ENCODE measurements at places on chromosomes 12 and 14.

DNA sequence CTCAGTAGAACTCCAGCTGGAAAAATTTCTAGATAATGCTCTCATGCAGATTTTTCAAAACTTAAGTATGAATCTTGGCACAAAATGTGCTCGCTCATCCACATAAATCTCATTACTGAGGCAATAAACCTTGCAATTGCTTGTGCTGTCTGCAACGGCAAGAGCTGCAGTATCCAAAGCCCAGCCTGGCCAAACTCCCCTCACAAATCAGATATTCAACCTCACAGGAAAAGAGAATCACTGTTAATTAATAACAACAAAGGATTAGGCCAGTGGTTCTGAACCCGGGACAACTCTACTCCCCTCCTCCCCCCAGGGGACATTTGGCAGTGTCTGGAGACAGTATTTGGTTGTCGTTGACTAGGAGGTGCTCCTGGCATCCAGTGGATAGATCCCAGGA lies 19.2 kb upstream of the CORO1C start:
- no peak for DNase-seq

- no peak for DNase-seq
Measured at GRCh38 chr12:20616093-20616492, 79.0 kb upstream of the SLCO1C1 start.

- DNase-seq: no peak
Measured at GRCh38 chr12:57128519-57129247, 400 bp downstream of the LRP1 start.

- DNase-seq: no peak
Measured at GRCh38 chr12:22821985-22822384, 197.0 kb downstream of the ETNK1 start.

- no peak for DNase-seq
Measured at GRCh38 chr14:22188318-22188717, 400.7 kb downstream of the DAD1 start.

DNA sequence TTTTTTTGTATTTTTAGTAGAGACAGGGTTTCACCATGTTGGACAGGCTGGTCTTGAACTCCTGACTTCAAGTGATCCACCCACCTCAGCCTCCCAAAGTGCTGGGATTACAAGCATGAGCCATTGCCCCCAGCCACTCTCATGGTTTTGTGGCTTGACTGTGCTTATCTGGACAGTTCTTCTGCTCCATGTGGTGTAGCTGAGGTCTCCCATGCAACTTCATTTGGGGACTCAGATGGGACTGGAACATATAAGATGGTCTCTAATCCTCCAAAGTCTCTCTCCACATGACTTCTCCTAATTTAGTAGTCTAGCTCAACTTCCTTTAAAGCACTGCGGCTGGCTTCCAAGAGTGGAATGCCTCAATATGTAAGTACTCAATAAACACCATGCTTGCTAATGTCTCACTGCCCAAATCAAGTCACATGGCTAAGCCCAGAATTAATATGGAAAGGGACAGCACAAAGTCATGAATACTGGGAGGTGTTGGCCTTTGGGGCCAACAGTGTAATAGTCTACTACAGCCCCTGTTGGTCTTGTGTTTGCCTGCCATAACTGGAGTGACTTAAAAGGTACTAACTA lies 7.4 kb downstream of the INHBC start:
- no peak for DNase-seq

DNA sequence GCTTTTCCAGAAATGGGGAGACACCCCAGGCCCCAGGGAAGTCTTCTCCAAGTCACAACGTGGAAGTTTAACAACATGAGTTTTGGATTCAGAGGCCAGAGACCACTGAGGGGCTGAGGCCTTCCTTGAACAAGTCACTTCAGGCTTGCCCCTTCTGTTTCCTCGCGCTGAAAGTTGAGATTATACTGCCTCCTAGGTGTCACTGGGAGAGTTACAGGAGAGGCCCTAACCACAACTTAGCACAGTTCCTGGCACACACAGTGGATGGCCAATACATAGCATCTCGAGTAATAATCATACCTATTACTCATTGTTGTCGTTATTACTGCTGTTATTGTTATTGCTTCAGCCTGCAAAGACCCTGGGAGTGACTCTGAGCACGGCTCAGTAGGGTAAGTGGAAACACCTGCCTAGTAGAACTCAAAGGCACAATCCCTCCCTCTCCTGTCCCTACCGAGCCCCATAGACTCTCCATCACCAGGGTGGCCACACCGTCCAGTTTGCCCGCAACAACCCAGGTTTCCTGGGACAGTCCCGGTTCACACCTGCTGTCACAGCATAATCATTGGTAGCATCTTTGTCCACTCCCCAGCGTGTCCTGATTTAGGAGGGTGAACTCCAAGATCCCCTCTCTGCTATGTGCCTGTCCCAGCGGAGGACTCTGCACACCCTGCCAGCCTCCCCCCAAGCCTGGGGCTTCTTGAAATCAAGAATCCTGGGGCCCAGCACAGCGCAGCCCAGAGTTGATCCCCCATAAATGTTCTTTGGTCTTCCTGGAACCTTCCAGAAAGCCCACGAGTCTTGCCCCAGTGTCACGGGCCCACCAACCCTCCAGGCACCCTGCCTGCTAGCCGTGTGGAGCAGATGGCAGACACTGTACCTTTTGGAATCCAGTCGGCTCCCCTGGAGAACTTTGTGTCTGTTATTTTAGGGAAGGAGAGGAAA lies 85.0 kb downstream of the SYNE3 start:
- peak; percentile 31 for DNase-seq

- DNase-seq: peak; percentile 46
Measured at GRCh38 chr12:67161322-67161918, 107.7 kb upstream of the CAND1 start.

DNA sequence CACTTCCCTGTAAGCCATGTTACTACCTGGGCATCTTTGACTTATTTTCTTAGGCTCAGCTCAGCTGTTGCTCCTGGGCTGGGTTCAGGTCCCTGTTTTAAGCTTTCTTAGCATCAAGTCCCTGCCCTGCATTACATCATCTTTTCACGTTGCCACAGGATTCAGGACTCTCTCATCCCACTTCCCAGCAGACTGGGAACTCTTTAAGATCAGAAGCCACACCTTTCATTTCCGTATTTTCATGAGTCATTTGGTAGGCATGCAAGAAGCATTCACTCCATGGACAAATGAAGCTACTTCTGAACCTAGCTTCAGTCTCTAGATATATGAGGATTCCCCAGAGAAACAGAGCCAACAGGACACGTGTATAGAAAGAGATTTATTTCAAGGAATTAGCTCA lies 726.8 kb downstream of the VRK1 start:
- DNase-seq: no peak

DNA sequence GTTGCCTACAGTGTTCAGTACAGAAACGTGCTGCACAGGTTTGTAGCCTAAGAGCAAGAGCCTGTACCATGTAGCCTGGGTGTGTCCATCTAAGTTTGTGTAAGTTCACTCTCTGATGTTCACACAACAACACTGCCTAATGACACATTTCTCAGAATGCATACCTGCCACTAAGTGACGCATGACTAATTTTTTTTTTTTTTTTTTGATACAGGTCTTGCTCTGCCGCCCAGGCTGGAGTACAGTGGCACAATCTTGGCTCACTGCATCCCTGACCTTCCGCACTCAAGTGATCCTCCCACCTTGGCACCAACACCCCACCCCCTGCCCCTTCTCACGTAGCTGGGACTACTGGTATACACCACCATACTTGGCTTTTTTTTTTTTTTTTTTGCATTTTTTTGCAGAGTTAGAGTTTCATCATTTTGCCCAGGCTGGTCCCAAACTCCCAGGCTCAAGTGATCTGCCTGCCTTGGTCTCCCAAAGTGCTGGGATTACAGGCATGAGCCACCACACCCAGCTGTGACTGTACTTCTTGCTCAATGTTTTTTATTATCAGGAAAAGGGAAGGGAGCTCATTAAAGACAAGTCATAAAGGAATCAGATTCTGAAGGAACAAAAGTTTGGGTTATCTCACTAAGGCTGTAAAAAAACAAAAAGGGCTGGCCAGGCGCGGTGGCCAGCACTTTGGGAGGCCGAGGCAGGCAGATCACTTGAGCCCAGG lies 10.0 kb upstream of the CDC42BPB start:
- peak; percentile 25 for DNase-seq

DNA sequence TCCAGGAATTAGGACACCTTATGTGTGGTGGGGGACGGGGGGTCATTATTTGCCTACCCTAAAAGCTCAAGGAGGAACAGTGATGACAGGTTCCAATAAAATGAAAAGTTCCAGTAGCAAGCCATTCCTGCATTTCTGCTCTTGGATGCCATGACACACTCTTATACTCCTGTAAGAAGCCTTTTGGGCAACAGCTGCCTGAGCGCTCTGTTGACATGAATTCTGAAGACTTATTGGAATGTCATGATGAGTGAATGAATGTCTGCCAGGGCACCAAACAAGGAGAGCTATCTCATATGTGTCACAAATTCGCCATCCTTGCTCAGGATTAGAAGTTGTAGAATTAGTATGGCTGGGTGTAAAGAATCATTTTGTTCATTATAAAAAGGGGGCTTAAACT lies 36.3 kb downstream of the PTGER2 start:
- DNase-seq: no peak

- DNase-seq: peak; percentile 96
Measured at GRCh38 chr12:53596920-53597363, 29.2 kb downstream of the ATF7 start.

GRCh38 chr14:39784461-39784860 lies 352.2 kb upstream of the FBXO33 start:
- DNase-seq: no peak

DNA sequence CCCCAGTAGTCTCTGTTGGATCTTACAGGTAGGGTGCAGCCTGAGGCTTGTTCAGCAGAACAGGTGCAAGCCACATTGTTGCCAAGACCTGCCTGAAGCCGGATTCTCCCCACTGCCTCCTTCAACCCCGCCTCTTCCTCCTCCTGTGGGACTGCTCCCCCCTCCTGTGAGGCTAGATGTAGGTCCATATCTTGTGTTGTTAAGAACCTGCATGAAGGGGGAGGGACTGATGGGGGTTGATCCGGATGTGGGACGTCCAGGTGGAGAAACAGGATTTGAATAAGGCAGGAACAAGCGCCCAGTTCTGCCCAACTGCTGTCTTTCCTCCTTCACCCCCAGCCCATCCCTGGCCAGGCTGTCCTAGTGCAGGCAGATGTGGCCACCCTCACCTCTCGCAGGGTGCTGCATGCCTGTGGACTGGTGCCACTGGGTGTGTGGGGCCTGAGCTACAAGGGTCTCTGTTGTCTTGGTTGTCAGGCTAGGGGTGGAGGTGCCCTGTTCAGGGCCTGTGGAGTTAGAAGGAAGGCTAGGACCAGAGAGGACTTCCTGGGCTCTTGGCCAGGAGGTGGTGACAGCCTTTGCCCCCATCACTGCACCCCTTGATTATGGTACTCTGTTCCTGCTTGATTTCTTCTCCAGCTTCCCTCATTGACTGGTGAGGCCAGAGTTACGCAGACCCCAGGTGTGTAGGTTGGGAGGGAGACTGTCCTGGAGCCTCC lies 1.4 kb downstream of the NR4A1 start:
- no peak for DNase-seq

- no peak for DNase-seq
Measured at GRCh38 chr12:47991106-47992061, 12.9 kb downstream of the COL2A1 start.

DNA sequence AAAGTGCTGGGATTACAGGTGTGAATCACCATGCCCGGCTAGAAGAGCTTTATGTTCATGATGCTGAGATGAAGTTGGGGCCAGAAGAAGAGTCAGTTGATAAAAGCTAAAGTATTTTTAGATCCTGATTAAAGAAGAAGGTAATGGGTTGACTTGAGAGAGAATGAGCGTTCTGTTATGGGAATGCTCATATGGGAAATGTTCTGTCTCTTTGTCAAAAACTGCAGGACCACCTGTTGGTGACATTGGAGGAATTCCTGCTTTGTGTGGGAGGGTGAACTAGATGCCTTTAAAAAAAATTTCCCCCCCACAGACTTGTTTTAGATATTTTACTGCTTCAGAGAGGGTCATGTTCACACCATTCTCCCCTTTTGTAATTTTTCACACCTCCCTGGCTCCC lies 6.7 kb downstream of the WDR20 start:
- no peak for DNase-seq

DNA sequence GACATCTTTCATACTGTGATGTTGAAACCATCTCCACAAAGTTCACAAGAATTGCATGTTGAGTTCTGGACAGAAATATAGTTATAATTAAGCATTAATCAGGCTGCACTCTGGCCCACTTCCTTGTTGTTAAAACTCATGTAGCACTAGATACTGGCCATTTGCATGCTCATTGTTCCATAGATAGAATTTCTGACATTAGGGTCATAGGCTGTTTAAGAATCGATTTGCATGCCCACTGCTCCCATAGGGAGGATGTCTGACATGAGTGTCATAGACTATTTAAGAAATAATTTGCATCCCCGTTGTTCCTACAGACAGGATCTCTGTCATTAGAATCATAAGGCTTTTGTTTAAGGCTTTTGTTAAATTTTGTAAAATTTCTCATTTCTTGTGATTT lies 50.2 kb downstream of the MYF5 start:
- no peak for DNase-seq

DNA sequence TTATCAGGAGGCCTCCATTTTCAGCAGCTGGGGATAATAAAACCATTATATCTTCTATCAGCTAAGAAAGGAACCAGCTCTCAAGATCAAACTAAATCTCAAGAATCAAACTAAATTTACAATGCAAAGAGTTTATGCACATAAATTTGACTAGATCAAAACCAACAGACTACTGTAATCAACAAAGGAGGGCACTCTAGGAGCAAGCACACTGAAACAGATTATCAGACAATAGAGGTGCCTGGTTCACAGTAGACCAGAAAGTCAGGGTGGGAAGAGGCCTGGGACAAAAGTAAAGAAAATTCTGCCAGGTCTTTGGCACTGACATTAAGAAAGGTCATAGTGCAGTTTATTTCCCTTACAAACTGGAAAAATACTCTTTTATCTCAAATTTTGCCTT lies 61.0 kb downstream of the HECTD4 start:
- DNase-seq: no peak

GRCh38 chr12:95717316-95717928 lies 73.1 kb downstream of the NTN4 start:
- DNase-seq: no peak

DNA sequence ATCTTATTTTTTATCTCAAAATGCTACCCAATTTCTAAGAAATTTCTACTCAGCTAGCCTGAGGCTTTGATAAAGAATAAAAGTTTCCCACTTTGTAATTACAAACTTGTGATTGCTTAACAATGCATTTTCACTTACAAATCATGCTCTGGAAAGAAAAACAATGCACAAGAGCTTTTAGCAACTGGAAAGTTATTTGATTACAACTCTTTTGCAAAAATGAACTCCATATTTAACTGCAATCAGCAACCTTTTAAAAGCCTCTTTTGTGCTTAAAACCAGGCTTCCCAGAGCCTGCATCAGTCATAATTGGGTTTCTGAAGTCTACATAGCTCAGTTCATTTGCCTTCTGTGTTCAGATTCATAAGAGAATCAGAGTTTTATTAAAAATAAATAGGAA lies 395.2 kb downstream of the PAWR start:
- peak; percentile 37 for DNase-seq

GRCh38 chr12:272942-273341 lies 10.3 kb upstream of the SLC6A13 start:
- no peak for DNase-seq

GRCh38 chr12:120367233-120367923 lies 1.6 kb downstream of the MSI1 start:
- DNase-seq: no peak

Data from lung microvascular endothelial cell (primary cell).